Stimulated activated CD4-positive, alpha-beta T cell treated with anti-CD3 and anti-CD28 coated beads, Interleukin-15, amount 100 ng/mL, for 24 hours (primary cell): ENCODE measurements at places on chromosomes 2 and 18.
A peak's percentile ranks its signal among the peaks of the same experiment; 100 is the strongest.

DNA sequence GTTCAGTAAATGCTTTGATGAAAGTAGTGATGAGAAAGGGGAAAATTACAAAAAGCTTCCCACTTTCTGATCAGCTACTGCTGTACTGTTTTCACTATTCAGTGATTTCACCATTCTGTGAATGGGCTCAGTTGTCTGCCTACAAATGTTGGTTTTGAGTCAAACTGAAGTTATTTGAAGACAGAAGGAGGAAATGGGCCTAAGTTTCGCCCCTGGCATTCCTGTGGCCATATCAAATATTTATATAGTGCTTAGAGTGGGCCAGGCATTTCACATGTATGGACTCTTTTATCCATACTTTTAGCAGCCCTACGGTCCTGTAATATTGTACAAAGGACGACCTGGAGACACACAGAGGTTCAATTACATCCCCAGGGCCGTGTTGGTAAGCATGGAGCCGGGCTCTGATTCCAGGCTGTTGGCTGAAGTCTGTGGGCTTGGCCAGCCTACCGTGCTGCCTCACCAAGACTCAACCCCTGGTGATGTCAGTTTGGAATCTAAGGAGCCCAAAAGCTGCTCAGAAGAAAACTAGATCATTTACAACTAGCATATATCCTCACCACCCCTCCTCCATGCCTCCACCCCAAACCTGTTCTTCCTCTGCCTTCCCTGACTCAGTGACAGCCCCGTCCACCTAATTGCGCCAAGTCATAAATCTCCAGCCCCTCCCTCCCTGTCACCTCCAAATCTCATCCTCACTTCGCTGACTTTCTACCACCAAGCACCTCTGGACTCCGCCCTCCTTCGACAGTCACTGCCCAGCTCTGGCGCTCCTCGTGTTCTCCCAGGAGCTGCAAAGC lies 10.1 kb upstream of the GRHL1 start:
- no peak for DNase-seq

DNA sequence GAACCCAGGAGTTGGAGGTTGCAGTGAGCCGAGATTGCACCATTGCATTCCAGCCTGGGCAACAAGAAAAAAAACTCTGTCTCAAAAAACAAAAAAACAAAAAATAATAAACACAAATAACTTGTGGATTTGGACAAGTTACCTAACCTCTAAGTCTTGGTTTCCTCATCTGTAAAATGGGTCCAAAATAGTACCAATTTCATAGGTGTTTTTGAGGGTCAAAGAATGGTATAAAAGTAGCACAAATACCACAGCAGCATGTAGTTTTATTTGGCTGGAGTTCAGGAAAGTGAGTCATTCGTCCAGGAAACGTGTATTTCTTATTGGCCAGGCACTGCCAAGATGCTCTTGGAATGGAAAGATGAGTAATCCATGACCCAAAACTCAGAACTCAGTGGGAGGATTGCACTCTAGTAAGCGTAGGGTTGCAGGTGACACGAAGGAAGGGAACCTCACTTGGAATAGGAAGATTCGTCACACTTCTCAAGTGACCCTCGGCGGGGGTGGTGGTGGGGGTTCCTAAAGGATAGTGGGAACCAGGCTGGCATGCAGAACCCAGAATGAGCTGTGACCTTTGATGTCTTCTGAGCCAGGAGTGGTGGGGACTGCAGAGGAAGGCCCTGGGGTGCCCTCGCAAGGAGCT lies 24.4 kb downstream of the GRHL1 start:
- peak; percentile 61 for DNase-seq

DNA sequence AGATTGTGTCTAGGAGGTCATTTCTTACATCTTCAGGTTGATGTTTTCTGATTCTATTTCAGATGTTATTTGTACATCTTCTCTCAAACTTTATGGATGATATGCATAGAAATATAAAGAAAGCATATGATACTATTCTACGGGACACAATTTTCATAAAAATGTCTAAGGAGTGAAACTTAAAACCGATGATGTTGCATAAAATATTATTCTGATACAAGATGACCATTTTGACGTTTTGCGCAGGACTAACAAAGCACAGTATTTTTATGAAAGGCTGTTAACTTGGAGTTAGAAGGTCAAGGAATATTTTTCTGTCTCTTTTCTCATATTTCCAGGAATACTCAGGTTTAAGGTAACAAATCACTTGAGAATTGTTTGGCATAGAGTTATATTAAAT lies 8.7 kb downstream of the NETO1 start:
- DNase-seq = no peak

DNA sequence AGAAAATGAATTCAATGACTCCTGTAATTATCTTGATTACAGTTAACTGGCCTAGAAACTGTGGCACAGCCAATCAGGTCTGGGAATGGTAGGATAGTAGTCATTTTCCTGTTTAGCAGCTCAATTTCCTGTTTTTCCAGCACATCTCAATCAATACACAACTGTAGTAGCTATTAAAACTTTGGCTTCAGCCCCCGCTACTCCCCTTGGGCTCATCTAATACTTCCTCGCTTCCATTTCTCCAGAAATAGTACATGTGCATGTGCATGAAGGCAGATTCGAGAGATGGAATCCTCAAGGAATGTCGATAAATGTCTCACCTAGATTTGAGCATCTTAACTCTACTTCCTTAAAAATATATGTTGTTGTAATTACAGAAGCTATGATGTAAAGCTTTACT lies 9.7 kb downstream of the COBLL1 start:
- no peak for DNase-seq

- DNase-seq = no peak
Observed at GRCh38 chr2:135862718-135863117, 13.5 kb downstream of the MCM6 start.

GRCh38 chr2:26235089-26235488 lies 9.3 kb downstream of the HADHA start:
- no peak for DNase-seq

DNA sequence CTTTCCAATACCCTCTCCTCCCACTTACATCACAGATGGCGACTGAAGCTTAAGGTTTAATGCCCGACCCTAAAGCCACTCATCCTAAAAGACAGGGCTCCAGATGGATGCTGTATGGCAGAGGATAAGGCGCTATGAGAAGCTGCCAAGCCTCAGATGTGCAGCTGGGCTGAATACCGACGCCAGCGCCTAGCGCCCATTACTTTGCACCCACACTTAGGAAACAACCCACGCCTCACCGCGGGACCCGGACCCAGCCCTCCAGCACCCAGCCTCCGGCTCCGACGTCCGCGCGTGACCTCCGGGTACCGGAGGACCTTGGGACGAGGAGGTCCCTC lies 335 bp downstream of the TRAK2 start:
- DNase-seq = no peak

DNA sequence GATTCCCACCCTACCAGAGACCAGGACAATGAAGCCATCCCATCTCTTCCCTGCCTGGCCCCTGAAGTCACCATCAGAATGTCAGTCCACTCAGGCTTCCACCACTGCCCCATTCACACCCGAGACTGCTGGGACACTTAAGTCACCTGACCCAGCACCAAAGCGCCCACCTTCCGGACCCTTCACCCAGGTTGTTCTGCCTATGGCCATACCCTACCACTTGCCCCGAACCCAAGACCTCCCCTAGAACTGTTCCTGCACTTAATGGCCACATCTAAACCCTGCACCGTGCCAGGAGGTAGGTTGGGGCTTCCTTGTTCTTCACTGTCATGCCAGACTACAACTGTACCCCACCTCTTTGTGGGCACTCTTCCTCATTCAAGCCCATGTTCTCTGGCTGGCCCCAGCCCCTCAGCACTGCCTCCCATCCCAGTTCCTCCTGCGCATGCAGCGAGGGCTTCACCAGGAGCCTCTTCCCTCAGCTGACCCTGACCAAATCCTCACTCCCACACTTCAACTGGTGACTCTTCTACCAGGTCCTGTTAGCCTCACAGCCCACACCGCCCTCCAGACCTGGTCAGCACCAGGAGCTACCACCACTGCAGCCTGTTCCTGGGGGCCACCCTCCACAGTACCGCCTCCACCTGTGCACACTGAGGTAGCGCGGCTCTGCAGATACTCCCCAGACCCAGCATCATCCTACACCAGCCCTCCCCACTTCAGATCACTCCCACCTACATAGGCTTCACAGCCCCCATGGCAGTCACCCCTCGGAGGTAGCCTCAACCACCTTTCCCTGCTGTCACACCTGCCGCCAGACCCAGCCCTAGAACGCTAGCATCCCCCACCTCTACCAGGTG lies 8.3 kb upstream of the ADRA2B start:
- no peak for DNase-seq

DNA sequence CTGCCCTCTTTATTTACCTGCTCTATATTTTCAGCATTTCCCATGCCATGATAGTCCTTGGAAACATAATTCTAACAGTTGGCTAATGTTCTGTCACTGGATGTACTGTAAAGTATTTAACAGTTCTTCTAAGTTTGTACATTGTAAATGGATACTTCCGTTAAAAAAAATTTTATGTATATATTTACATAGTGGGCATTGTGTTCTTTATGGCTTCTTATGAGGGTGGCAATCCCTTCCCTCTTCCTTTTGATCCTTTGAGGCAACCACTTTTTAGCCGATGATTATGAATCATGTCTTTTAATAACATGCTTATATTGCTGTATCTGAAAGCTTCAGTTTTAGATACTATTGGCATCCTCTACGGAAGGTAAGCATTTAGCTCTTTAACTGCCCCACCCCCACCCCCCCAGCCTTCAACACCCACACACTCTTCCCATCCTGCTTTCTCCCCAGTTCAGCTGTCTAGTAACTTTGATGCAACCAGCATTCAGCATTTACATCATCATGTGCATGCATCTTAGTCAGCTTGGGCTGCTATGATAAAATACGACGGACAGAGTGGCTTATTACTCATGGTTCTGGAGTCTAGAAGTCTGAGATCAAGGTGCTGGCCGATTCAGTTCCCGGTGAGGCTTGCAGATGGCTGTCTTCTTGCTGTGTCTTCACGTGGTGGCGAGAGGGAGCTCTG lies 21.0 kb upstream of the EDAR start:
- DNase-seq = no peak

DNA sequence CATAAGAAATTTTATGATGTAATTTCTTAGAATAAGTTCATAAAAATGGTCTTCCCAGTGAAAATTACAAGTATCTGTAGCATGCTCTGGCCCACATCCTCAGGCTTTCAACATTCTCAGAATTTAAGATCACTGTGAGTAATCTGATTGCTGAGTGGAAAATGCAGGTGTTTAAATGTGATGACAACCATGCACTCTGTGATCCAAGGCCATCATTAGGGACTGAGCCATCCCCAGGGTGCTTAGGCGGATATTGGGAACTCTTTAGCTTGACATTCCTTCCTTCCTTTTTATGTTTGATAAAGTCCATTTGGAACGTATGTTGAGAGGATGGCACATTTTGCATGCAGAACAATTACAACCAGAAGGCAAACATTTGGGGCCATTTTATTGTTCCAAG lies 95.5 kb downstream of the ARL4C start:
- DNase-seq = no peak

- DNase-seq = no peak
Observed at GRCh38 chr2:228592925-228593324, 411.4 kb upstream of the SPHKAP start.

- no peak for DNase-seq
Observed at GRCh38 chr2:99238599-99238998, 16.9 kb downstream of the LYG2 start.

- DNase-seq = no peak
Observed at GRCh38 chr2:17805717-17806363, 10.4 kb upstream of the MSGN1 start.

DNA sequence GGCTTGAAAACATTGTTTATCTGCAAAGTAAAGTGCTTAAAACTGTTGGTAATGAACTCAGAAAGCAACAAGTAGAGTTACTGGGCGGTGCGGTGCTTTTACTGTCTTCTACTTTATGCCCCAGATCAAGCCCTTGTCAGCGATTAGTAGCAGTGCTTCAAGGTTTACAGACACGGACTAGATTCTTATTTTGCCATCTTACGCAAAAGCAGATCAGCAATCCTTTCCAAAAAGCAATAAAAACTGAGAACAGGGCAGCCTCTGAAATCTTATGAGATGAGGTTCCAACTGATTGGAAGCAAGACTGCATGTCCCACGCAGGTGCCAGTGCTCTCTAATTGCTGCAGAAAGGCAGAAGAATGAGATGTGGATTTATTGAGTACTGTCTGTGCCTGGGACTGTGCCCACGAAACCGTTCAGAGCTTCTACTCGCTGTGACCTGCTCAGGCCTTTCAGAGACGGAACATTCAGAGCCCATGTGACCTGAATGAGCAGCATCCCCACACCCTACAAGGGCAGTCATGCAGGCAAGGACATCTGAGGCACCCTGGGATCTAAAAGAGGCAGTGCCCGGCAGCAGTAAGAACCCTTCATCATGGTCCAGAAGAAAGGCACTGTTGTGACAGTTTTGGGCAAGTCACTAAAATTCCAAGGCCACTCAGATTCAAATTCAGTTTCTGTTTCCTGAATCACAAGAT lies 15.7 kb downstream of the COL4A3 start:
- no peak for DNase-seq

DNA sequence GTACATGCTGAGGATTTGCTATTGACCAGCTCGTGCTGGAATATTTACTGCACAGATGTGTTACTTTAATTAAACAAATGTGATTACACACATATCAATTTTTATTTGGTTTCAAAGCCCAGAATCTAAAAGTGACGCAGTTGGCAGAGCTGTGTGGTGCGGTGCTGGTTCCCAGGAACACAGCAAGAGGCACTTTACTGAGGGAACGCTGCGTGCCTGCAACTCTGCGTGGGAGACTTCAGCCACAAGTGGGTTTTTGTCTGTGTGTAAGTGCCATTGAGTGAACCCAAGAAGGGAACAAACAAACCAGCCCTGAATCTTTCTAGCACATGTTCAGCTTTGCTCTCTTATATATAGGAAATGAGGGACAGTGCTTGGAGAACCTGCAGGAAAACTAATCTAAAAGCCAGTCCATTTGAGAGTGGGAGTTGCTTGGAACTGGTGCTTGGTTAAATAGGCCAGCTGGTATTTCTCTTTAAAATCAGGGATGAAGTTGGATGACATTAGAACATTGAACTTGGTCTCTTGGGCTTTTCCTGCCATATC lies 196.6 kb upstream of the CELF4 start:
- no peak for DNase-seq

- no peak for DNase-seq
Observed at GRCh38 chr2:40394031-40394430, 57.9 kb downstream of the SLC8A1 start.

DNA sequence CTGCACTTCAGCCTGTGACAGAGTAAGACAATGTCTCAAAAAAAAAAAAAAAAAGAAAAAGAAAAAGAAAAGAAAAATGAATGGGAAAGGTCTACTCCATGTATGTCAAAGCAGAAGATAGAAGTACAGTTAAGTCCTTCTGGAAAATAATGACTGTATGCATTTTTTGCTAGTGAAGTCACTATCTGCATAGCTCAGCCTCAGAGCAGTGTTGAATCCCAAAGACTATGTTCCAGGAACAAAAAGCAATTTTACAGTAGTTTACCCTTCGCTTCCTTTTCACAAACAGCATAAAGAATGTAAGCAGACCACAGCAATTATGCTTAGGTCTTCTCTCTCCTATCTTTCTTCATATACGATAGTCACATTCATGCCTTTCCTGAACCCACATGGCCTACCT lies 497.4 kb downstream of the CMPK2 start:
- no peak for DNase-seq
